ENCODE measurements at places on chromosomes 5 and 9. TPM values are rescaled to one million over a fixed set of nuclear protein-coding genes. Genes with fewer than 3 reads are reported as not detected.

DNA sequence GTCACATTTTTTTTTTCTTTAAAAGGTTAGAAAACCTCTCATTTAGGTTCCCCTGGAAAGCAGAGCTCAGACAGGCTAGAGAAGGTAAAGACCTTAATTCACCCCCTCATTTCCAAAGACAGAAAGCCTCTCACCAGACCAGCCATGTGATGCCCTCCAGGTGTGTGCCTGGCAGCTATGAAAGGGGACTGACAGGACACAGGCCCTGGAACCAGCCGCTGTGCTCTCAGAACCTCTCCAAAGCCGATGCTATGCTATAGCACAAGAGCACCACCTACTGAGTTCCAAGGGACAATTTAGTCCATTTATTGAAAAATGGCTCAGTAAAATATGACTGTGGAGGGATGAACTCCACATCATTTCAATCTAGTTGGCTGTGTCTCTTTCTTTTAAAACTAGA is 48.8 kb downstream of the FANCC start:
- no peaks in the 10 kb centered on the region for H3K27me3 ChIP-seq
- H3K27ac ChIP-seq, result no peak overlapping the region
- no peaks in the 10 kb centered on the region for H3K36me3 ChIP-seq
- no peak overlapping the region for H3K4me3 ChIP-seq
- no peak for DNase-seq

GRCh38 chr5:151633892-151634291 is 42.8 kb upstream of the FAT2 start:
- no peaks in the 10 kb centered on the region for H3K36me3 ChIP-seq
- no peaks in the 10 kb centered on the region for H3K4me1 ChIP-seq
- no peak overlapping the region for H3K4me3 ChIP-seq
- no peaks in the 10 kb centered on the region for H3K27me3 ChIP-seq

- no peaks in the 10 kb centered on the region for H3K4me1 ChIP-seq
- H3K36me3 ChIP-seq, result no peaks in the 10 kb centered on the region
- no peak overlapping the region for H3K4me3 ChIP-seq
Measured at GRCh38 chr5:28808967-28809810, 1770.8 kb upstream of the CDH9 start.

DNA sequence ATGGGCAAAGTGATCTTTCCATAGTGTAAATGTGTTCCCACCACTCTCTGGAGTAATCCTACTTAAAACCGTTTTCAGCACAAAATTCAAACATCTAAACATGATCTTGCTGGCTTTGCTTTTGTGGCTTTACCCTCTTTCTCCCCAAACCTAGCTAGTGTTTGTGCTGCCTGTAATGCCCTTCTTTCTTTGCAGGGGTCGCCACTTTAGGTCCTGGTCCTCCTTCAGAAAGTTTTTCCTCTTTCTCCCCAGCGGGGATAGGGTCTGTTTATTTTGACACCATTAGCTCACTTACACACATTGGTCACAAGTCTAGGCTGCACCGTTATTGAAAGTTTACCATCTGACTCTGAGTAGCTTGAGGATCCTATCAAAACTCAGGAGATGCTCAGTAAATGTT is 736 bp upstream of the HSD17B4 start:
- no peak for DNase-seq
- peaks cover 31% of the 10 kb centered on the region for H3K4me1 ChIP-seq
- no peak overlapping the region for H3K4me3 ChIP-seq
- H3K27ac ChIP-seq, result no peak overlapping the region
- no peaks in the 10 kb centered on the region for H3K36me3 ChIP-seq

DNA sequence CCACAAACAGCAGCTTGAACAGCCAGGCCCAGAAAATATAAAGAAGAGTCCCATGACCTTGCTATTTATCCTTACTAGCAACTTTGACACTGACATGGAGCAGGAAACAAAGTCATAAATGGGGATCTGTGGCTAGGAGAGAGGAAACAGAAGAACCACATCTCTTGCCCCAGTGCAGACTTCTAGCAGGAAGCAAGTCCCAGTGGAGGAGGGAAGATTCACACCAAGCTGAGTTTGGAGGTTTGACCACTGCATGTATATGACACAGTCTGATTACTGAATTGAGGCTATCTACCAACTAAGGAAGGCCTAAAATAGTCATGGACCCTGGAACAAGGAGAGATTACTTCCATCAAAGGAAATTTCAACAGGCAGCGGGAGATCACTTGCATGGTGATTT is 51.4 kb downstream of the CDH6 start:
- no peak overlapping the region for H3K4me3 ChIP-seq
- H3K4me1 ChIP-seq, result no peaks in the 10 kb centered on the region
- H3K27ac ChIP-seq, result no peak overlapping the region

- H3K4me1 ChIP-seq, result no peaks in the 10 kb centered on the region
- H3K27ac ChIP-seq, result no peak overlapping the region
- H3K36me3 ChIP-seq, result no peaks in the 10 kb centered on the region
- H3K4me3 ChIP-seq, result no peak overlapping the region
- no peak for DNase-seq
Measured at GRCh38 chr5:108118813-108119514, 262.9 kb downstream of the FBXL17 start.

GRCh38 chr5:88391116-88391515 is 122.5 kb upstream of the TMEM161B start:
- DNase-seq, result no peak
- no peaks in the 10 kb centered on the region for H3K36me3 ChIP-seq
- H3K27me3 ChIP-seq, result no peaks in the 10 kb centered on the region
- H3K27ac ChIP-seq, result no peak overlapping the region

- no peak overlapping the region for H3K4me3 ChIP-seq
- H3K36me3 ChIP-seq, result no peaks in the 10 kb centered on the region
- H3K27ac ChIP-seq, result no peak overlapping the region
- no peaks in the 10 kb centered on the region for H3K27me3 ChIP-seq
- DNase-seq, result no peak
Measured at GRCh38 chr5:178067755-178068154, 45.6 kb upstream of the N4BP3 start.

GRCh38 chr9:78601957-78602565 is 305.1 kb downstream of the PSAT1 start:
- no peak overlapping the region for H3K27ac ChIP-seq
- no peaks in the 10 kb centered on the region for H3K36me3 ChIP-seq
- no peak for DNase-seq
- peaks cover 5% of the 10 kb centered on the region for H3K27me3 ChIP-seq
- H3K4me1 ChIP-seq, result no peaks in the 10 kb centered on the region

DNA sequence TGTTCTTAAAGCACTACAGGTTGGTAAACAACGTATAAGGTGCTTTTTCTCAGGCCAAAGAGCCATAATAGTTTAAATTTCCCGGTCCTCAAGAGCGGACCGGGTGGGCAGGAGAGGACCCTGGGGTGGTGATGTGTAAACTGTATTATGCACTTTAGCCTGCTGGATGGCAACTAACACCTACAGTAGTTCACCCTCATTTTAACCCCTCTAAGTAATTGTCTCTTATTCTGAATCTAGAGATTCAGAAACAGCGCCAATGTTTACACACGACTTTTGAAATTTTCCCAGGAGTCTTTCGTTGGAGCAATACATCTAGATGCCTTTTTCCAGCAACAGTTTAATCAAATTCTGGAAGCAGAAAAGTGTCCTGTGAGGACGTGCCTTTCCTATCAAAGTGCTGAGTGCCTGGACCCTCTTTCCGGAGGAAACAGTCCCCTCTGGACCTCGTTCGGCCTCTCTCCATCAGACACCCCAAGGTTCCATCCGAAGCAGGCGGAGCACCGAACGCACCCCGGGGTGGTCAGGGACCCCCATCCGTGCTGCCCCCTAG is 676 bp upstream of the OCLN start:
- H3K27ac ChIP-seq, result no peak overlapping the region
- no peak overlapping the region for H3K4me3 ChIP-seq
- no peak for DNase-seq
- H3K27me3 ChIP-seq, result peaks cover 41% of the 10 kb centered on the region

- peaks cover 49% of the 10 kb centered on the region for H3K4me1 ChIP-seq
- no peak overlapping the region for H3K4me3 ChIP-seq
- H3K36me3 ChIP-seq, result no peaks in the 10 kb centered on the region
- H3K27ac ChIP-seq, result no peak overlapping the region
- DNase-seq, result no peak
Measured at GRCh38 chr5:151700820-151701219, 14.1 kb upstream of the SPARC start.

- H3K4me3 ChIP-seq, result no peak overlapping the region
- peak; percentile 73 for DNase-seq
- H3K36me3 ChIP-seq, result no peaks in the 10 kb centered on the region
Measured at GRCh38 chr9:105881654-105882349, 187.5 kb downstream of the TMEM38B start.

- H3K36me3 ChIP-seq, result no peaks in the 10 kb centered on the region
- no peaks in the 10 kb centered on the region for H3K4me1 ChIP-seq
- H3K27me3 ChIP-seq, result no peaks in the 10 kb centered on the region
- no peak overlapping the region for H3K4me3 ChIP-seq
- no peak for DNase-seq
- no peak overlapping the region for H3K27ac ChIP-seq
Measured at GRCh38 chr5:148826739-148827070, 294 bp downstream of the ADRB2 start.

GRCh38 chr5:39526914-39527477 is 102.2 kb upstream of the DAB2 start:
- DNase-seq, result peak; percentile 33
- H3K27me3 ChIP-seq, result no peaks in the 10 kb centered on the region
- peaks cover 20% of the 10 kb centered on the region for H3K4me1 ChIP-seq
- no peak overlapping the region for H3K4me3 ChIP-seq

GRCh38 chr5:139438707-139439012 is 665 bp downstream of the DNAJC18 start:
- no peak for DNase-seq
- H3K27me3 ChIP-seq, result no peaks in the 10 kb centered on the region
- H3K4me3 ChIP-seq, result no peak overlapping the region
- H3K27ac ChIP-seq, result no peak overlapping the region
- no peaks in the 10 kb centered on the region for H3K36me3 ChIP-seq

- no peak for DNase-seq
- no peaks in the 10 kb centered on the region for H3K27me3 ChIP-seq
- H3K27ac ChIP-seq, result no peak overlapping the region
- H3K4me3 ChIP-seq, result no peak overlapping the region
- H3K36me3 ChIP-seq, result no peaks in the 10 kb centered on the region
- peaks cover 14% of the 10 kb centered on the region for H3K4me1 ChIP-seq
Measured at GRCh38 chr9:125609744-125610143, 97.3 kb downstream of the MAPKAP1 start.

SLC34A1 gene
- total RNA-seq, result not detected

PCDHA9 gene
- not detected for total RNA-seq

SUB1 gene
- 172 TPM for total RNA-seq

SCAI gene
- total RNA-seq, result 13.8 TPM

SCGB3A2 gene
- 0.69 TPM for total RNA-seq

MZB1 gene
- 1.0 TPM for total RNA-seq

FCN2 gene
- total RNA-seq, result 34.1 TPM

ELAVL2 gene
- 2.1 TPM for total RNA-seq

TEX48 gene
- total RNA-seq, result not detected

TNFSF15 gene
- total RNA-seq, result 2.2 TPM

RAI14 gene
- 158 TPM for total RNA-seq

CNTNAP3B gene
- 7.4 TPM for total RNA-seq

COL23A1 gene
- total RNA-seq, result 1.4 TPM

GFPT2 gene
- total RNA-seq, result 5.8 TPM

SPINK6 gene
- 0.33 TPM for total RNA-seq
